ENCODE measurements at places on chromosomes 5 and 9. TPM values are rescaled to one million over a fixed set of nuclear protein-coding genes. Genes with fewer than 3 reads are reported as not detected.
A peak's percentile ranks its signal among the peaks of the same experiment; 100 is the strongest.

TMEM232 gene
- 1.1 TPM for total RNA-seq

OR1L4 gene
- not detected for total RNA-seq

KIF2A gene
- total RNA-seq = 23.2 TPM

SPINK5 gene
- 916 TPM for total RNA-seq

GPR150 gene
- not detected for total RNA-seq

SLC31A1 gene
- total RNA-seq = 23.4 TPM

RNF224 gene
- 3.6 TPM for total RNA-seq

TMEM252 gene
- not detected for total RNA-seq

WWC1 gene
- total RNA-seq = 14.4 TPM

OLFM1 gene
- total RNA-seq = 17.5 TPM

DNA sequence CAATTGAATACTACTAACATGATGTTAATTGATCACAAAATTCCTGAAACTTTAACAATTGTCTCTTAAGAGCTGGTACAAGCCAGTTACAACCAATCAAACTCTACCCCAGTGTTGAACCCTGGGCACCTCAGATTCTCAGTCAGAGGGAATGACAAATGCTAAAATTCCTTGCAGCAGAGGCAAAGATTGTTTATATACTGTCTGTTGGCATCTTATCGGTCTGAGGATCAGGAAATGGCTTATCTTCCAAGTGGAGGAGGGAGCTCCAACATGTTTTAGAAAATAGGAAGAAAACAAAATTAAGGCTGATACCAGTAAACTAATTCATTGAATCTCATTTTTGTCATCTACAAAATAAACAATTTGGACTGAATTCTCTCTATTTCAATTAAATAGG is 527.8 kb upstream of the ZNF608 start:
- H3K4me1 ChIP-seq = no peaks in the 10 kb centered on the region
- no peak overlapping the region for H3K4me3 ChIP-seq
- no peaks in the 10 kb centered on the region for H3K27me3 ChIP-seq
- H3K36me3 ChIP-seq = no peaks in the 10 kb centered on the region

- H3K27ac ChIP-seq = no peak overlapping the region
- no peaks in the 10 kb centered on the region for H3K36me3 ChIP-seq
- DNase-seq = no peak
- H3K27me3 ChIP-seq = no peaks in the 10 kb centered on the region
- no peaks in the 10 kb centered on the region for H3K4me1 ChIP-seq
- H3K4me3 ChIP-seq = no peak overlapping the region
These were observed 58.0 kb upstream of the IL6ST start for GRCh38 chr5:56052735-56053134.

DNA sequence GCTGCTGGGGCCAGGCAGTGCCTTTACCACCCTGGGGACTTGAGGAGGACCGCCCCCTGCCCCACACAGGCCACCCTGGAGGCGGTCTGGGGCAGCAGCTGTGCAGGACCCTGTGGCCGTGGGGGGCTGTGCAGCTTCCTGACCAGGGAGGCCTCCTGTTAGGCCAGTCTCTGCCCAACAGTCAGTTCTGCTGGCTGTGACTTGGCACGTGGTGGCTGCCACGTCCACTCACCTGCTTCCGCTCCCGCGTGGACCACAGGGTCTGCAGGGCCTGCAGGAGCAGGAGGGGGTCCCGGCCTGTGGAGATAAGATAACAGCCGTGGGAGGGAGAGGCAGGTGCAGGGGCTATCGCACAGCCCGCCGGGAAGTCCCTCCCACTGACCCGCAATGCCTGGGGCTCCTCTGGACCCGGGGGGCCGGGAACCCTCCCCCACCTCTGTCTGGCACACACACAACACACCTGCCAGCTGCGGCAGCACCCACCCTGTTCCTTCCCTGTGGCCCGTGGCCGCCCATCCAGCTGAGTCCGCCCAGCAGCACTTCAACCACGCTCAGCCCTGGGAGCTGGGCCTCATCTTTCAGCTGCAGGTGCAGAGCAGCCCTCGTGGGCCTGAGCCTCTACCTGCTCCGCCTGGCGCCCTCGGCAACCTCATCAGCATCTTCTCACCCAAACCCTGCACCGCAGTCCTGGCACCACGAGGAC is 39.7 kb downstream of the EXD3 start:
- H3K4me3 ChIP-seq = no peak overlapping the region
- H3K4me1 ChIP-seq = no peaks in the 10 kb centered on the region
- H3K27me3 ChIP-seq = no peaks in the 10 kb centered on the region
- DNase-seq = no peak
- H3K27ac ChIP-seq = no peak overlapping the region

DNA sequence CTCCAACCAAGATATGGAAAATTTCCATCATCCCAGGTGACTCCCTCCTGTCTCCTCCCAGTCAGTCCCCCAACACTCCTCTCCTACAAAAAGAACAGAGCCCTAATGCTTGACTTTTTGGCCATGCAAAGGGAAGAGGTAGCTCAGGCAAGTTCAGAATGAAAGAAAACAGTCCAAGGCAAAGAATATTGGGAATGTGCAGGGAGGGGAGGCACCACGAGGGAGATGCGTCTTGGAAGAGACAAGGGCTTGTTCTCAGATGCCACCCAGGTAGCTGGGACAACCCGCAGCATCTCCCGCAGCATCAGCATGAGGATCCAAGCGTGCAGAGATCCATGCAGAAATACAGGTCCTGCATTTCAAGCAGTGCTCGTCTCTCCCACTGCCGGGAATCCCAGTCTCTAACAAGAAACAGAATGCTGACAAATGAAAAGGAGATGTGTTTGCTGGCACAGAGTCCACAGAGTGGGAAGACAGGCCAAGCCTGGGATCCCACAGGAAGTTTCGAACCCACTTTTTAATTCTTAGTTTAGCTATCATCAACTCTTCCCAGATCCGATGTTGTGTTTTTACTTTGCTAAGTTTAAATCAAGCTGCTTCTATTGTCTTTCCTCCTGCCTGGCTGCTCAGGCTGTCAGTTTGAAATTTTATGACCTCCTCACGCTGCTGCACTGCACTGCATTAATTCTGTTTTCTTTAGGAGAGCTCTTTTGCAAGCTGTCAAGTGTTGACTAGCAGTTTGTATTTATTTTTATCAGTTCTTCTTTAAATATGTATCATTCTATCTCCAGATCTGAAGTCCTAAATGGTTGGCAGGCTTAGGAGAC is 86.8 kb upstream of the OSMR start:
- no peak overlapping the region for H3K4me3 ChIP-seq
- no peak for DNase-seq
- no peaks in the 10 kb centered on the region for H3K36me3 ChIP-seq

GRCh38 chr9:134843740-134844139 is 36.9 kb upstream of the FCN2 start:
- H3K36me3 ChIP-seq = no peaks in the 10 kb centered on the region
- no peaks in the 10 kb centered on the region for H3K4me1 ChIP-seq
- DNase-seq = no peak
- H3K27me3 ChIP-seq = no peaks in the 10 kb centered on the region

DNA sequence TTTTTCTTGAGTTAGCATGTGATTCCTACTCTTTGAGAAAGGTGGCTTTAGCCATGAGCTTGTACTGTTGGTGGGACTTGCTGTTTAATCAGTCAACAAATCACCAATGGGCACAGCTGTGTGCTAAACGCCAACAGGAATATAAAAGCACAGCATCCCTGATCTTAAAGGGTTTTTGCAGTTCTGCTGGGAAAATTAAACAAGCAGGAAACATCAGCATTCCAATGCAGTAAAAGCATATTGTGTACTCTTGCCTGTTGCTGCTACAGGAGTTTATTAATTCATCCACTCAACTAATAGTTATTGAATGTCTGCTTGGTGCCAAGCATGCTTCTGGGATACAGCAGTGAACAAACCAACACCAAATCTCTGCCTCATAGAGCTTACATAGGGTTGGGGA is 27.4 kb upstream of the F2RL1 start:
- peak overlapping the region; percentile 82 for H3K27ac ChIP-seq
- H3K4me3 ChIP-seq = no peak overlapping the region
- no peak for DNase-seq
- H3K36me3 ChIP-seq = no peaks in the 10 kb centered on the region
- no peaks in the 10 kb centered on the region for H3K27me3 ChIP-seq
- H3K4me1 ChIP-seq = peaks cover 49% of the 10 kb centered on the region

DNA sequence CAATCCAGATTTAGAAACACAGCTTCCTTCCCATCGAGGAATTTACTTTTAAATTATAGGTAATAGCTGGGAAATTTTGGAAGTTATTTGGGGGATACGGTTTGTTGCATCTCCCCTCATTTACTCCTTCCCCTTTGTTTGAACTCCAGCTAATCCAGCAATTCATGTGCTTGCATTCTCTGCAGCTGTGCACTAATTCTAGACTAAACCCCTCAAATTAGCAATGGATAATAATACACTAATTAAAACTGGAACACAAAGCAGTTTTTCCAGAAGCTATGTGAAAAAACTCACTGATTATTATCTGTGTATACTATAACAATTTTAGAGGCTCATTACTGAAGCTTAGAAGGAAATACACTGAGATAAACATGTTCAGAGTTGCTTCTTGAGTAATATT is 751.2 kb upstream of the ZNF608 start:
- no peak for DNase-seq
- no peaks in the 10 kb centered on the region for H3K36me3 ChIP-seq

GRCh38 chr9:77449240-77450084 is 198.7 kb downstream of the GNA14 start:
- peaks cover 15% of the 10 kb centered on the region for H3K4me1 ChIP-seq
- H3K4me3 ChIP-seq = no peak overlapping the region
- no peaks in the 10 kb centered on the region for H3K36me3 ChIP-seq
- no peak overlapping the region for H3K27ac ChIP-seq
- DNase-seq = no peak

DNA sequence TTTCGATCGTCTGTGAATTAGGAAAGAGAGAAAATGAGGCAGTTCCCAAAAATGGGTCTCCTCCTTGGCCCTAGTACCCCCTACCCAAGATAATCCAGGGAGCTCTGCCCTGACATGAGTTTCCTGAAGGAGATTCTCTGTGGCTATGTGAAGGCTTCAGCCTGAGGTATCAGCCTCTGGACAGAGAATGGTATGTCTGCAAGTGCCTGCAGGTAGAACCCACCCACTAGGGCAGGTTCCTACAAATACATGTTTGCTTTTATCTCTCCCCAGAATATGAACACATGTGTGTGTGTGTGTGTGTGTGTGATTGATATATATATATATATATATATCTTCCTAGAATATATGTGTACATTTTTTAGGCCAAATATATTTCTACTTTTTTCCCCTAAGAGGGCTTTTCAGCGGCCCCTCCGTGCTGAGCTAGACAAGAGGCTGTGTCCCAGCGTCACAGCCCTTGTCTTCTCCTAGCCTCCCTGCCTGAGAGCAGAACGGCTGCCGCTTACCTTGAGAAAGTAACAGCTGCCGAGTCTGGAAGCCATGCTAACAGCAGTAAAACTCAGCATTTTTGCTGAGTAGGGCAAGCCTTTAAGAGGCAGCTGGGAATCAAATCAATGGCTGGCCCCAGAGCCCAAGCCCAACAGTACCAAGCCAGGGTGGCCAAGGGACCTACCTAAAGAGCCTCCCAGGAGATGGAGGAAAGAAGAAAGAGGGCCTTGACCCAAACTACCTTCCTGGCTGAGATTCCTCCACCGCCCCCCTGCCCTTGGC is 2.1 kb downstream of the BRINP1 start:
- no peak for DNase-seq
- H3K4me1 ChIP-seq = no peaks in the 10 kb centered on the region
- no peak overlapping the region for H3K4me3 ChIP-seq
- H3K36me3 ChIP-seq = no peaks in the 10 kb centered on the region
- peaks cover 14% of the 10 kb centered on the region for H3K27me3 ChIP-seq
- H3K27ac ChIP-seq = no peak overlapping the region

GRCh38 chr5:32384621-32385020 is 59.9 kb downstream of the ZFR start:
- no peak overlapping the region for H3K27ac ChIP-seq
- H3K36me3 ChIP-seq = peaks cover 18% of the 10 kb centered on the region
- H3K4me1 ChIP-seq = peaks cover 8% of the 10 kb centered on the region
- H3K27me3 ChIP-seq = no peaks in the 10 kb centered on the region
- H3K4me3 ChIP-seq = no peak overlapping the region
- DNase-seq = no peak

- H3K27ac ChIP-seq = no peak overlapping the region
- H3K4me1 ChIP-seq = peaks cover 4% of the 10 kb centered on the region
- peaks cover 31% of the 10 kb centered on the region for H3K27me3 ChIP-seq
These were observed 41.1 kb downstream of the LAMC3 start for GRCh38 chr9:131049829-131050715.

GRCh38 chr9:77856615-77857014 is 175.0 kb downstream of the GNAQ start:
- H3K27me3 ChIP-seq = no peaks in the 10 kb centered on the region
- H3K36me3 ChIP-seq = no peaks in the 10 kb centered on the region
- H3K4me3 ChIP-seq = no peak overlapping the region
- no peak overlapping the region for H3K27ac ChIP-seq

GRCh38 chr9:82989929-82990328 is 73.0 kb downstream of the RASEF start:
- no peaks in the 10 kb centered on the region for H3K4me1 ChIP-seq
- no peaks in the 10 kb centered on the region for H3K36me3 ChIP-seq
- DNase-seq = no peak
- no peak overlapping the region for H3K27ac ChIP-seq

DNA sequence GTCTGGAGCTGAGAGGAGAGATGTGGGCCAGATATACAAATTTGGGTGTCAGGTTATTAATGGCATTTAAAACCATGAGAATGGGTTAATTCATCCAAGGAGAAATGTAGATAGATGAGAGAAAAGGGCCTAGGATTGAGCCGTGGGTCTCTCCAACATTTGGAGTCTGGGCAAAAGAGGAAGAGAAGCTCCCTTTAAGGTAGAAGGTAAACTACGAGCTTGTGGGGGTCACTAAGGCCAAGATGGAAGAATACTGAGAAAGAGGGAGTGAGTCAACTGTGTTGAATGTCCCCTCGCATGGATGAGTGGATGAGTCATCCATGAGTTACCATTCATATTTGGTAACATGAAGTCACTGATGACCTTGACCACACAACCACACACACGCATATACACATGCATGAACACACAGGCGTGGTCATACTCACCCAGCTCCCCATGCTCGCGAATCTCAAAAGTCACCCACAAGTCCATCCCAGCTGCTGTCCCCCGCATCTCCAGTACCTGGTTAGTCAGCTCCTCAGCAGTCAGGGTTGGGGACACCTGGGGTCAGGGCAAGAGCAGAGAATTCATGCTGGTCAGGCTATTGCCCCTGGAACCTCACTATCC is 6.8 kb upstream of the FCHSD1 start:
- DNase-seq = no peak
- no peaks in the 10 kb centered on the region for H3K4me1 ChIP-seq
- no peak overlapping the region for H3K27ac ChIP-seq
- H3K36me3 ChIP-seq = no peaks in the 10 kb centered on the region
- no peak overlapping the region for H3K4me3 ChIP-seq

Data from esophagus squamous epithelium (tissue), 5 donors.